ENCODE measurements at places on chromosomes 7 and 10.

DNA sequence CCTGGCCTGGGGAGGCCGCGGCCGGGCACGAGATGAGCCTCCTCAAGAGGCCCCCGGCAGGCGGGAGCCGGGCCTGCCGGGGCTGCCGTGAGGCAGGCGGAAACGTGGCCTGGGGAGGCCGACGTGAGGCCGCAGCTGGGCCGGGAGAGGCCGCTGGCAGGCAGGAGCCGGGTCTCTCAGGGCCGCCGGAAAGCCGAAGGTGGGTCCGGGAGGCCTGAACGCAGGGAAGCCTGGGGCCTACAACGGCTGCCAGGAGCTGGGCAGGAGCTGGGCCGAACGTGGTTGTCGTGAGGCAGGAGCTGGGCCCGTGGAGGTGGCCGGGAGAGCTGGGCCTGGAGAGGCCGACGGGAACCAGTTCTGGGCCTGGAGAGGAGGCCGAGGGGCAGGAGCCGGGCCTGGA is 171.9 kb downstream of the TPST1 start:
- DNase-seq = no peak

- no peak for DNase-seq
Measured at GRCh38 chr10:117237401-117237991, 3.4 kb upstream of the SLC18A2 start.

GRCh38 chr7:97732565-97733275 is 834 bp downstream of the TAC1 start:
- no peak for DNase-seq

GRCh38 chr10:48552946-48553564 is 51.8 kb downstream of the ARHGAP22 start:
- DNase-seq = no peak

GRCh38 chr7:6071406-6071805 is 40.2 kb downstream of the ANKRD61 start:
- no peak for DNase-seq

- no peak for DNase-seq
Measured at GRCh38 chr7:130182990-130183389, 22.2 kb downstream of the TMEM209 start.

DNA sequence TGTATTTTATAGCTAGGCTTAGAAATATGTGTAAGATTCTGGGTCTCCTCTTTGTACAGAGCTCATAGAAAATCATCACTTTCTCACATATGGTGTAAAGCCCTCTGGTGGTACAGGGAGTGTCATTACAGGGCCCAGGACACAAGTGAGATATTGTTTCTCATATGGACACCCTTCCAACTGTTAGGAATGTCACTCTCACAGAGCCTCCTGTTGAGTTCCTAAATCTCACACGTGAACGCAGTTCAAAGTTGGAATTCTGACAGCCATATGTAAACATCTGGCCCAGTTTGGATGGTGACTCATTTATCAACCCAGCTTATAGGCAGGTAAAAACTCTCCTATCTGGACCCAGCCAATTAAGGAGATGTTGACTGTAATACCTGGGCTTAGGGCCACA is 35.4 kb upstream of the ZNF107 start:
- DNase-seq = no peak

DNA sequence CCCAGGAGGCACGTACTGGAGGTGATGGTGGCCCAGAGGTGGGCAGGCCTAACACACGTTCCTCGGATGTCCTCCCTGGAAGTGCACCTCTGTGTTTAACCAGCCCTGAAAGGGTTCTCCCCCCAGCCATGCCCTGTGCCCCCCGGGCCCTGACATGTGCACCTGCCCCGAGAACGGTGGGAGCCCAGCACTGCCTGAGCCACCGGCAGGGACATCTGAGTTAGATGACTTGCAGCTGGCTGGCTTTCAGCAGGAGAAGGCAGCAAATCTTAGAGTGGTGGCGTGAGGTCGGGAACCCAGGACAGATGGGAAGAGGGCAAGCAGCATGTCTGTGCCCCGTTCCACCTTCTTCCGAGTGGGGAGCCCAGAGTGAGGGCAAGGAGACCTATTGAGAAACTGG is 291.8 kb downstream of the TCERG1L start:
- DNase-seq = no peak

GRCh38 chr7:91126762-91127161 is 137.5 kb upstream of the FZD1 start:
- DNase-seq = no peak

DNA sequence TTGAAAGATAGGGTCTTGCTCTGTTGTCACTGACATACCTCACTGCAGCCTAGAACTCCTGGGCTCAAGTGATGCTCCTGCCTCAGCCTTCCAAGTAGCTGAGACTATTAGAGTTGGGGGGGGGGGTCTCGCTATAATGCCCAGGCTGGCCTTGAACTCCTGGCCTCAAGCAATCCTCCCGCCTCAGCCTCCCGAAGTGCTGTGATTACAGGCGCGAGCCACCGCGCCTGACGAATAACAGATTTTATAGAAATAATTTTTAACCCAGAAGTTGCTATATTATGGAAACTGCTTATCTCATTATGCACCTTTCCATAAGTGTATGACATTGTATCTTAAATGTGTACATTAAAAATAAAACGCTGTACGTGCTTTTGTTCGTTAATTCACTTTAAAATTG is 846 bp downstream of the ANKRD26 start:
- no peak for DNase-seq

DNA sequence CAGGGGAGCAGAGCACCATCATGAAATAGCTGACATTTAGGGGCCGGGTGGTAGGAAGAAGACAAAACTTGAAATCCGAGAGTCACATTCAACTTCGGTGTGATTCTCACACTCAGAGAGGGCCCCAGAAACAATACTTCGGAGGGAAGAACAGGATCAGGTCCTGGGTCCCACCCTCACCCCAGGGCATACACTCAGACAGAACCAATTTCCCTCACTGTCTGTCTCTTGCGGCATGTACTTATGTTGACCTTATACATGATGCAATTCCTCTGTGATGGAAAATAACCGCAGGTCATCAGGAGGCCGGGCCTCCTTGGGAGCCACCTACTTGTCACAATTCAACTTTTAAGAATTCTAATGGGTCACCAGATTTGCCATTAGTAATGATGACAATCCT is 26.3 kb upstream of the HMX3 start:
- DNase-seq = no peak

DNA sequence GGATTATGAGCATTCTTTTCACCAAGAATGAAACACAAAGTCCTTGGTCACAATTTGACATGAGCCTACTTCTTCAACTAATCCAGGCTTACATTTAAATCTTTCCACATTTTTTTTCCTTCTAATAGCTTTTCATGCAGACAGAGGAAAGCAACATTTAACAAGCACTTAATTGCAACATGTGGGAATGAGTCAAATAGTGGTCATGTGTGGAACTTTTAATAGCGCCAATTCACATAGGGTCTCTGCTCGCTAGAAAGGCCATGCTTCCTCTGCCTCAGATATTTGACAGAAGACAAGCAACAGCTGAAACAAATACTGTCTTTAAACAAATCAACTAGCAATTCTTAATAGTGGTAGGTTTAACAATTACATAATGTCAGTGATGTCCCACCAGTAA is 285.9 kb upstream of the ETV1 start:
- DNase-seq = no peak

- no peak for DNase-seq
Measured at GRCh38 chr10:44294726-44295412, 90.0 kb downstream of the CXCL12 start.

DNA sequence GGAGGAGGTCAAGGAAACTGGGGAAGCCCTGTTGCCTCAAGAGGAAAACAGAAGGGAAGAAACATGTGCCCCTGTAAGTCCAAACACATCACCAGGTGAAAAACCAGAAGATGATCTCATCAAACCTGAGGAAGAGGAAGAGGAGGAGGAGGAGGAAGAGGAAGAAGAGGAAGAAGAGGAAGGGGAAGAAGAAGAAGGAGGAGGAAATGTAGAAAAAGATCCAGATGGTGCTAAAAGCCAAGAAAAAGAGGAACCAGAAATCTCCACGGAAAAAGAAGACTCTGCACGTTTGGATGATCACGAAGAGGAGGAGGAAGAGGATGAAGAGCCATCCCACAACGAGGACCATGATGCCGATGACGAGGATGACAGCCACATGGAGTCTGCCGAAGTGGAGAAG is 82.7 kb upstream of the SAMD8 start:
- no peak for DNase-seq

- DNase-seq = no peak
Measured at GRCh38 chr10:48490571-48490940, 114.3 kb downstream of the ARHGAP22 start.

- DNase-seq = no peak
Measured at GRCh38 chr10:15344256-15344875, 26.7 kb downstream of the FAM171A1 start.

DNA sequence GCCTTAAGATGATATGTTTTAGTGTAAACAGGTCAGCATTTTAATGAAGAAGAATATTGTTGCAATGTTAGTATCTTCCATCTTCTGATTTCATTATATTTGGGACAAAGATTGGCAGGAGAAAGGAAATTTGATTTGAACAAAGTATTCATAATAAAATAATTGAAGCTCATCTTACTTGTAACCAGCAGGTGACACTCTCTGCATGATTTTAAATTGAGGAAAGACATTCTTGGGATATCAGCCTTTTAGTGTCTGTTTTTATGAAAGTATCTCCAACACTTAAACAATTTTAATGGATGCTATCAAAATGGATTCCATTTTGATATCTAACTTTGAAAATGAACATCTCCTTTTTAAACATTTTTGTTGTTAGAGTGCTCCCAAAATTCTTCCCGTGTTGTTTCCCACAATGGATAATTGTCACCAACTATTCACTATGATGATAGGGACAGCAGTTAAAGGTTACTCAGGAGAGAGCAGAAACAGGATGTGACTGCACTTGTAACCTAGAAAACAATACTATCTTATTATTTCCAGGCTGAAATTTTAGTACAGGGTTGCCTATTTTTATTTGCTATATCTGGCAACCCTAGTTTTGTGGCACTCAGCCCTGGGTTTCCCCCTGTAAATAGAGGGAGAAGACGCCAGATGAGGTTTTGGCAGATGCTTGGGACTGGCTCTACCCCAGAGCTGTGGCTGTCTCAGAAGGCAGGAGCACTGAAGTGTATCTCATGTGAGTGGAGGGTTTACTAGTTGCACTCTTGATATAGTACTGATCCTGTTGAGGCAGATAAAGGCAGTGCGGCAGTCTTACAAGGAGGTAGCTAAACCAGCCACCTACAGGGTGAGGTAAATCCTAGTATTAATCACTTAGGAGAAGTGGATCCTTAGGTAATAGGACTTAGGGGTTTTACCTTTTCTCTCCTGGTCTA is 31.0 kb upstream of the ABCB4 start:
- no peak for DNase-seq

DNA sequence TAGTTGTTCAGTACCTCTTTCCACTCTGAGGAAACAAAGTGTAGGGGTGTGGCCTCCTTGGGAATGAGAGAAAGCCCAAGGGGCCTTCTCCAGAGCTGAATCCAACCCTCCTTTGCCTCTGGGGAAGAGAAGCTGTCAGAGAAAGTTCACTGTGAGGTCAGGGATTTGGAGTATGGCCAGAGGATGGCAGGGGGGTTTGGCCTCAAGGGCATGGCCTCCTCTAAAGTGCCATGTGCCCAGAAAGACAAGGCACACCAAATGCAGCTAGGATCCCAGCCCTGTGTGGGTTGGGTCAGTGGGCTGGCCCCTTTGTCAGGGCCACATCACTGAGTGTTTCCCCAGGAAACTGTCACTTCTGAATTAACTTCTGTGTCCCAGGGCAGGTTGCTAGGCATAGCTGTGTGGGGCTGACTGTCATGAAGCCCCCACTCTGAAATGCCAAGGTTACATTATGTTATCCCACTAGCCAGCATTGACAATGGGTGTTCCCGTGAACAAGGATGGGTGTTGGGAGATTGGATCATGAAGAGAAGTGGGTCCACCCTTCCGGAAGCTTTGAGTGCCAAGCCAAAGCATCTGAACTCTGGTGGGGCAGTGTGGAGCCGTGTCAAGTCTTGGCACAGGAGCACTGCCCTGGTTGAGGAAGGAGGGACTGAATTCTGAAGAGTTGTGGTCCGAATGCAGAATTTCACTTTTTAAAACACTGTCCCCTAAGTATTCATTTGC is 123.3 kb downstream of the ZMIZ1 start:
- no peak for DNase-seq

DNA sequence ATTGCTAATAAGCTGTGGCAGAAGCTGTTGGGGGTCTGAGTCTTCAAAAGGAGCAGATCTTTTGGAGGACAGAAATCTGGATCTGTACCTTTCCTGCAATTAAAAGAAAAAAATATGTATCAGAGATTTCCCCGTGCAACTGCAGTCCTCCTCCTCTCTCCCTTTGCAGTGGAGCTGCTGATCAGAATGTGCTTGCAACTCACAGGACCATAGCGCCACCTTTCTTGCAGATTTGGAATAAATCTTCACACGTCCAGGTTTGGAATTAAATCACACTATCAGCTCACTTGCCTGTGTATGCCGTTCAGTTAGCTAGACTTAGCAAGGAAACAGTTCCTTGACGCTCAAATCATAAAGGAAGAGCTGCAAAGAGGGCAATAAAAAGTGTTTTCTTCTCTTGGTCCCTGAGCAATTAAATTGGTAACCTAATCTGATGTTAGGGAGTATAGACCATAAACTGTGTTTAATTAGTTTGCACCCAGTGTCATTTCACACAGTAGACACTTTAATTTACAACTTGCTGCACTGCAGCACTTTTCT is 77.4 kb downstream of the PON1 start:
- no peak for DNase-seq

All from stimulated activated CD4-positive, alpha-beta T cell treated with anti-CD3 and anti-CD28 coated beads, Interleukin-1b, Interleukin-23, amount 100 ng/mL, for 1 hour (primary cell).